Sigmoid colon (tissue), 7 donors: ENCODE measurements at places on chromosomes 6 and 20. TPM values are rescaled to one million over a fixed set of nuclear protein-coding genes. Genes with fewer than 3 reads are reported as not detected.
A peak's percentile ranks its signal among the peaks of the same experiment; 100 is the strongest.

GRCh38 chr20:49540687-49541435 is 27.1 kb downstream of the PTGIS start:
- no peak overlapping the region for H3K4me3 ChIP-seq
- no peak overlapping the region for H3K27ac ChIP-seq
- H3K36me3 ChIP-seq: peaks cover 59% of the 10 kb centered on the region
- no peak for DNase-seq
- H3K4me1 ChIP-seq: peaks cover 6% of the 10 kb centered on the region

DNA sequence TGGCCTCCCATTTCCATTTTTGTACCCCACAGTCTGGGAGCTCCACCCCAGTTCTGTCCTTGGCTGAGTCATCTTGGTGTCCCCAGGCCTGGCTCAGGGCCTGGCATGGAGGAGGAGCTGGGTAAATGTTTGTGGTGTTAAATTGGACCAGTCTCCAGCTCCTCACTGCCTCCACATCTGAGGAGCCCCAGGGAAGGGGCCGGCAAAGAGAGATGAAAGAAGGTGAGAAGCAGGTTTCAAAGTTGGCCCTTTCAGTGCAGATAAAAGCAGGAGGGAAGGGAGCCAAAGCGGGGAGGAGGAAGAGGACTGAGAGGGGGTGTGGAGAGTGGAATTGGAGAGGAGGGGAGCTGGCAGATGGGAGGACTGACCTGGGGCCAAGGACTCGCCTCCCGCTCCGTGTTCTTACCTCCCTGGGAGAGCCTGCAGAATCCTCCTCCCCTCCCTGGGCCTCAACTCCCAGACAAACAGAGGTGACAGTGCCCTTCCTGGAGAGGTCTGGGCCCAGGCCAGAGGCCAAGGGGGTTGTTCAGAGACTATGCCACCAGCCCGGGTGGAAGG is 89.0 kb downstream of the CD40 start:
- no peaks in the 10 kb centered on the region for H3K4me1 ChIP-seq
- H3K27ac ChIP-seq: no peak overlapping the region
- no peak for DNase-seq
- H3K36me3 ChIP-seq: no peaks in the 10 kb centered on the region
- H3K27me3 ChIP-seq: peaks cover 26% of the 10 kb centered on the region

GRCh38 chr6:131998255-131998982 is 47.2 kb upstream of the CCN2 start:
- H3K4me1 ChIP-seq: peaks cover 8% of the 10 kb centered on the region
- DNase-seq: no peak
- H3K27me3 ChIP-seq: no peaks in the 10 kb centered on the region
- H3K36me3 ChIP-seq: no peaks in the 10 kb centered on the region

DNA sequence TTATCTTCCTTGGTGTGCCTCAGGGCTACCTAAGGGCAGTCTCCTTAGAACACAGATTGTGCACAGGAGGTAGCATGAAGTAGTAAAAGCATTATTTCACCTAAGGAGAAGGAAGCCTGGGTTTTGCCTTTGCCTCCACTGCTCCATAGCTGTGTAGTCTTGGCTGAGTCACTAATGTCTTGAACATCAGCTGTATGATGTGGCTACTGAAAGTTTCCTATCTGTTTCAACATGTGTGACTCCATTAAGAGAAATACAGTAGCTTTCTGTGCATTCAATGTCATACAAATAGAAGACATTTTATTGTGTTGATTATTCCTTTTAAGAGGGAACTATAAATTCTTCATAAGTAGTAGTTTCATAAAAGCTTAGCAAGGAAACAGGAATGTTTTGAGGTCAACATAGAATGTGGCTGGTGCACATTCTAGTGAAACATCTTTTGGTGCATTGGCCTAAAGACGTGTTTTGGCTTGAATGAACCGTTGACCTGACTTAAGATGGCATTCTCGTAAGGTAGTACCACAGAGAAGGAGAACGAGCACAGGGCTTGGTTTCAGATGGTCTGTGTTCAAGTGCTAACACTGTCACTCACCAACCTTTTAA is 70.6 kb downstream of the CTNNBL1 start:
- no peak overlapping the region for H3K4me3 ChIP-seq
- H3K27ac ChIP-seq: no peak overlapping the region
- no peaks in the 10 kb centered on the region for H3K4me1 ChIP-seq
- H3K27me3 ChIP-seq: no peaks in the 10 kb centered on the region
- H3K36me3 ChIP-seq: peaks cover 33% of the 10 kb centered on the region

DNA sequence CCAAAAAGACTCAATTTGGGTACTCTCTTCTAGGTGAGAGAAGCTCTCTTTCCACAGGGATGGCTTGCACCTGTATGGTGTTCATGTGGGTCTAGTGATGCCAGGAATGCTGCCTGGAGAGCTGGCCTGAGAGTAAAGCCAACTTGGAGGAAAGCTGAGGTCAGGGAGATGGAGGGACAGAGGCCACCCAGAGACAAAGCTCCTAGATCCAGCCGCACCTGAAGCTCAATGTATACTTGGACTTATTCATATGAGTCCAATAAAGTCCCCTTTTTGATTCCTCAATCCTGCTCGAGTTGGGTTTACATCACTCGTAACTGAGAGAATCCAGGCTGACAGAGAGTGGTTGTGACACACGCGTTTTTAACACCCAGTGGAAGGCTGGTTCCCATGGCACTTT is 33.8 kb downstream of the SULF2 start:
- peaks cover 11% of the 10 kb centered on the region for H3K4me1 ChIP-seq
- no peak overlapping the region for H3K4me3 ChIP-seq
- no peaks in the 10 kb centered on the region for H3K27me3 ChIP-seq
- DNase-seq: no peak

DNA sequence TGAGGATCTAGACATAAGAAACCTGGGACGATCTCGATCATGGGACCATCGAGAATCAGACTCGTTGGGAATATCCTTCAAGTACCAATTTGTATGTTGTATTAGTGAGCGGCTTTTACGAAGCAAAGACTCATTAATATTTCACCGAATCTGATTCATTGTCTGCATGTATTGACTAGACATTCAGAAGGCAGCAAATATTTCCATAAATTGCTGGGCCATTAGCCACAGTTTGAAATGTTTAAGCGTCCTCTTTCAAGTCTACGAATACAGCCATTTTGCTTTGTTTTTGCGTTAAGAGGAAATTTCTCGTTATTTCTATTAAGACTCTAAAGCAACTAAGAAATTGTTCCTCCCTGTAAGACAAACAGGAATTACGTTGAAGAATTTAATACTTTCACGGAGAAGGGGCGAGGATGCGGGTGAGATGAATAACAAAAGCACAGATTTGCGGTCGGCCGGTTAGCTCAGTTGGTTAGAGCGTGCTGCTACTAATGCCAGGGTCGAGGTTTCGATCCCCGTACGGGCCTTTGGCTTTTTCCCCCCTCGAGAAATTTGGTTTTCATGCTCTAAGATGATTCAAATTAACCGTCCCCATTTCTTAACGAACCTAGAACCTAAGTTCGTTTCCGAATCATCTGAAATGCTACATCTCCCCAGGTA is 18.5 kb downstream of the POM121L2 start:
- no peak overlapping the region for H3K27ac ChIP-seq
- DNase-seq: no peak
- H3K36me3 ChIP-seq: no peaks in the 10 kb centered on the region
- no peak overlapping the region for H3K4me3 ChIP-seq
- H3K4me1 ChIP-seq: no peaks in the 10 kb centered on the region

DNA sequence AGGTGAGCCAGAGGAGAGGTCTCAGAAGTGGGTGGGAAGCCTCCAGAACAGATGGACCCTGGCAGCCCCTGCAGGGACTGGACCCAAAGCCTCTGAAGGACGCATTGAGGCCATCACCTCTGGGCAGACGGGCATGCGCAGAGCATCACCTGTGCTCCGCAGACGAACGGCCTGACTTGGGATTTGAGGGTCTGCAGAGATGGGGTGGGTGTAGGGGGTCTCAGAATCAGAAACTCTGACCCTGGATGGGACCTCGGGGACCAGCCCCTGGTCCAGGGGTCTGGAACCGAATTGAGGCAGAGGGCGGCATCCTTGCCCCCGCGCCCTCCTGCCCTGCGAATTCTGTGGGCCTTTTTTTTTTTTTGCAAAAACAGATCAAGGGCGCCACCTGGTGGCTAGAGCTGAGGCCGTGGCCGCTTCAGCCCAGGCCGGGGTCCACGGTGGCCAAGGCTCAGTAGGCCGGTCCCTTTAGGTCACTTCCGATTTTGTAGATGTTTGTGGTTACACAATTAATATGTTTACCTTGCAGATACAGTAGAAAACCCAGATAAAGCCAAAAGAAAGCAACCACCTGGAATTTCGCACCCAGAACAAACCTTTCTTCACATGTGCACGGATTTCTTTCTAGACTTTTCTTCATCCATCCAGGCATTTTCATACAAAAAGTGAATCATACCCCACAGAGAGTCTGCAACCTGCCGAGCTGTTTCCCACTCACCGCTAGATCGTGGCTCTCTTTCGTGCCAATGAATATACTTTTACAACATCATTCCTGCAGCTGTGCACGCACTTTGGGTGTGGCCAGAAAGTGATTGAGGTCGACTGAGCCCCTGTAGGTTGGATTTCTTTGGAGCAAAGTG is 25.9 kb downstream of the ZBP1 start:
- H3K27me3 ChIP-seq: no peaks in the 10 kb centered on the region
- H3K27ac ChIP-seq: no peak overlapping the region
- no peaks in the 10 kb centered on the region for H3K36me3 ChIP-seq
- peak; percentile 74 for DNase-seq
- peaks cover 6% of the 10 kb centered on the region for H3K4me1 ChIP-seq

GRCh38 chr6:66995669-66996068 is 1288.6 kb upstream of the EYS start:
- no peaks in the 10 kb centered on the region for H3K36me3 ChIP-seq
- no peaks in the 10 kb centered on the region for H3K4me1 ChIP-seq
- no peaks in the 10 kb centered on the region for H3K27me3 ChIP-seq
- no peak for DNase-seq

DNA sequence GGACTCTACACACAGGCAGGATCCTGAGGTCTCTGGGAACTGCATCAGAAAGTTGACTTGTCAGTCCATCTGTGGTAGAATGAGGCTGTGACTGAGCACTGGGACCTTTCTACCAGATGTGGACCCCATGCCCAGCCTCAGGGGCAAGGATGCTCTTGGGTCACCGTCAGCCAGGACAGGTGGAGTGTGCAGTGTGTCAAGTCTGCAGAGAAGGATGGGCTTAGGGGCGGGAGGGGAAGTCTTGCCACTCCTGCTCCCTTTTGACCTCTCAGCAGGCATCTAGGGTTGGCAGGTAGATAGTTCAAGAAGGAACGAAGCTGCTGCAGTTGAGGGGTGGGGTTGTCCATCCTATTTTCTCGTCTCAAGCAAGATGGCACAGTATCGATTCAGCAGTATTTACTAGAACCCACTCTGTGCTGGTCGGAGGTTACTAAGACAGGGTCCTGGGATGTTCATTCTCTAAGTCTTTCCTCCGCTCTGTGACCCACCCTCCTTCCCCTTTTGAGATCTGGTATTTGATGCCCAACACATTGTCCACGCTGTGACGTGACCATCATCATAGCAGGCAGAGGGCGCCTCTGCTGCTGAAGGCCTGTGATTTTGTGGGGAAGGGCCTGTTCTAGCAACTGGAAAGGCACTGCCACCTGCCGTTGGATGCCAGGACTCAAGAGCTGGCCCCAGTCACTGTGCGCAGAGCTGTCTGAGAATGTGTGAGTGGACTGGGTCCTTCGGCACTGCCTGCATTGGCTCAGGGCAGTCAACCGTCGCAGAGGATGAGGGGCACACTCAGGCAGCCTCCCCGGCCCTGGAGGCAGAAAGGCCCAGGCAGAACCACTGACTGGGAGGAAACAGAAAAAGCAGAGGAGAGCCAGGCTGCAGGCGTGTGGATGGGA is 23.2 kb downstream of the RBCK1 start:
- no peaks in the 10 kb centered on the region for H3K4me1 ChIP-seq
- no peak for DNase-seq
- no peaks in the 10 kb centered on the region for H3K27me3 ChIP-seq
- peaks cover 23% of the 10 kb centered on the region for H3K36me3 ChIP-seq
- H3K4me3 ChIP-seq: no peak overlapping the region

OPRM1 gene
- total RNA-seq: 3.3 TPM

- H3K4me3 ChIP-seq: no peak overlapping the region
- no peaks in the 10 kb centered on the region for H3K36me3 ChIP-seq
- H3K4me1 ChIP-seq: peaks cover 9% of the 10 kb centered on the region
- H3K27me3 ChIP-seq: peaks cover 4% of the 10 kb centered on the region
- no peak overlapping the region for H3K27ac ChIP-seq
Observed at GRCh38 chr20:41391587-41392001, 25.0 kb upstream of the EMILIN3 start.

DNA sequence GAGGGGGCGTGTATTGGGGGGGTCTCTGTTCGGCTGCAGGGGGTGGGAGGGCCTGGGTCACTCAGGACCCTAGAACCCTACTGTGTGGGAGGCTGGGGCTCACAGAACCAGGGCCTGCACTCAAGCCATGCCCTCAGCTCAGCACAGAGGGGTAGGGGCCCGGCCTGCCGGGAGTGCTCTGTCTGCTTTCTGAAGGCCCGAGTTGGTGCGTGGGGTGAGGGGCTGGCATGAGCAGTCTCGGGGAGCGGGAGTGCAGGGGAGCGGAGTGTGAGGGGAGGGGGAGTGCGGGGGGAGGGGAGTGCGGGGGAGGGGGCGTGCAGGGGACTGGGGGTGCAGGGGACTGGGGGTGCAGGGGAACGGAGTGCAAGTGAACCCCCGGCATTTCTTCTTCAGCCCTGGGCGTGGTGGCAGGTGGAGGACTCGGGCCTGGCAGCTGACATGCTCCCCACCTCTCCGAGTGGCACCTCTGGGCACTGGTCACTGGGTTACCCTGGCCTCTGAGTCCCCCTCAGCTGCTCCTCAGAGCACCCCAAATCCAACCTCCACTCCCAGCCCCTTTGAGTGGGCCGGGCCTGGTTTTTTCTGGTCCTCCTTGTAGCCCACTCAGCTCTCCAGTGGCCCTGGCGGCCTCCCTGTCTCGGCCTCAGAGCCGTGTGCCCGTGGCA is 1.0 kb downstream of the COL20A1 start:
- no peak overlapping the region for H3K27ac ChIP-seq
- no peaks in the 10 kb centered on the region for H3K36me3 ChIP-seq
- peaks cover 65% of the 10 kb centered on the region for H3K27me3 ChIP-seq
- DNase-seq: no peak

- H3K36me3 ChIP-seq: no peaks in the 10 kb centered on the region
- peak overlapping the region; percentile 32 for H3K27ac ChIP-seq
- H3K27me3 ChIP-seq: no peaks in the 10 kb centered on the region
- no peak overlapping the region for H3K4me3 ChIP-seq
- DNase-seq: no peak
Observed at GRCh38 chr6:13453771-13454251, 33.6 kb downstream of the GFOD1 start.

- DNase-seq: no peak
- no peak overlapping the region for H3K27ac ChIP-seq
- H3K4me1 ChIP-seq: peaks cover 10% of the 10 kb centered on the region
- no peak overlapping the region for H3K4me3 ChIP-seq
- H3K27me3 ChIP-seq: peaks cover 9% of the 10 kb centered on the region
Observed at GRCh38 chr6:33907227-33907626, 103.4 kb upstream of the MLN start.
